ENCODE measurements at places on chromosomes 1 and 21.

GRCh38 chr1:30523055-30524020 is 200.0 kb downstream of the MATN1 start:
- DNase-seq = peak; percentile 72

- DNase-seq = no peak
Observed at GRCh38 chr21:43609501-43610340, 49.6 kb downstream of the HSF2BP start.

GRCh38 chr1:76291191-76291590 is 216.6 kb downstream of the ST6GALNAC3 start:
- no peak for DNase-seq

DNA sequence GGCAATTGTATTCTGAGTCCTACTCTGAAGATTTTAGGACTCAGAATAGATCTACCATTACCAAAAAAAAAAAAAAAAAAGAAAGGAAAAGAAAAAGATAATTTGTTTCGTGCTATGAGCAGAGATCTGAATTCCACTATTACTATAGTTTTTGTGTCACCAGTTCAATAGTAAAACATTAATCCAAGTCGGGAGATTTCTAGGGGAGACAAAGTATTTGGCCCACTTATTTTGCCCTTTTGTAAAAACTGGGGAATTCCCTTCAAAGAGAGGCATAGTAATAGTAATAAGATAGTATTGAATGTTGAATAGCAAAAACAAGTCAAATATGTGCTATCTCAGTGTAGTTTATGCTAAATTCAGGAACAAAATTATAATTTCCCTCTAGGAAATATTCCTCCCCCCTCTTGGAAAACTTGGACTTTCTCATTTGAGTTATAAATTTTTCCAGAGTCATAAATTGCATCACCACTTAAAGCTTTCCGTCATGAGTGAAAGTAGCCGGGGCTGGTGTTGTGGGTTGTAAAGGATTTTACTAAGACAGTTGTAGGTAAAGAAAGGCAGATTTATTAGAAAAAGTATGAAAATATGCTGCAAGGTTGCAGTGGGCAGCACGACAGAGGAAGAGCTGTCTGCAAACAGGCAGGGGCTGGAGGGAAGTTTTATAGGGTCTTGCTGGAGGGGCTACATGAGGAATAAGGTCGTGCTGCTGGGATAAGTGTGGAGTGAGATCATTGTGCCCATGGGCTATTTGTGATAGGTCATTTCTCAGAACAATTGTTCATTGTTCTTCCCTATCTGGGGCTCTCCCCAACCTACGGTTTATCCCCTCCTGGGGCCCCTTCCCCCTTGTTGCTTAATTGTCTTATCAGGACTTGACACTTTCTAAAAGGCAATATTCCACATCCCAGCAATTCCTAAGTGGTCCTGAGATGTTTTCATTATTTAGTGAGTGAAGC is 1009.9 kb downstream of the PLA2G4A start:
- DNase-seq = no peak

GRCh38 chr1:81999364-81999763 is 198.6 kb downstream of the ADGRL2 start:
- no peak for DNase-seq
